Caco-2 (cell line): ENCODE measurements at places on chromosomes 6 and 20. TPM values are rescaled to one million over a fixed set of nuclear protein-coding genes. Genes with fewer than 3 reads are reported as not detected.

Gene PABPC1L
- 242 and 255 TPM in 2 replicates for total RNA-seq

GRCh38 chr6:165841153-165841558 is 178.1 kb upstream of the PDE10A start:
- H3K4me1 ChIP-seq, result no peaks in the 10 kb centered on the region
- H3K27me3 ChIP-seq, result no peaks in the 10 kb centered on the region
- H3K27ac ChIP-seq, result no peak overlapping the region
- no peak overlapping the region for H3K4me3 ChIP-seq
- DNase-seq, result no peak

- DNase-seq, result peak; percentile 33
- H3K27me3 ChIP-seq, result peaks cover 3% of the 10 kb centered on the region
- H3K4me3 ChIP-seq, result no peak overlapping the region
- H3K27ac ChIP-seq, result no peak overlapping the region
- no peaks in the 10 kb centered on the region for H3K4me1 ChIP-seq
Observed at GRCh38 chr20:44035924-44036323, 121.3 kb downstream of the TOX2 start.

- H3K27ac ChIP-seq, result no peak overlapping the region
- no peak overlapping the region for H3K4me3 ChIP-seq
- no peak for DNase-seq
- H3K36me3 ChIP-seq, result no peaks in the 10 kb centered on the region
Observed at GRCh38 chr20:23047738-23048214, 1.7 kb downstream of the THBD start.

- no peak overlapping the region for H3K4me3 ChIP-seq
- H3K36me3 ChIP-seq, result no peaks in the 10 kb centered on the region
- H3K4me1 ChIP-seq, result no peaks in the 10 kb centered on the region
- H3K27me3 ChIP-seq, result no peaks in the 10 kb centered on the region
- no peak for DNase-seq
Observed at GRCh38 chr6:19035461-19036195, 648.5 kb downstream of the RNF144B start.

Gene COL21A1
- 1.2 and 1.3 TPM in 2 replicates for total RNA-seq

GRCh38 chr6:141675957-141676356 is 456.8 kb upstream of the GJE1 start:
- no peak for DNase-seq
- H3K4me1 ChIP-seq, result no peaks in the 10 kb centered on the region
- no peaks in the 10 kb centered on the region for H3K36me3 ChIP-seq
- H3K27me3 ChIP-seq, result no peaks in the 10 kb centered on the region
- H3K27ac ChIP-seq, result no peak overlapping the region
